ENCODE measurements at places on chromosomes 6 and 20.

DNA sequence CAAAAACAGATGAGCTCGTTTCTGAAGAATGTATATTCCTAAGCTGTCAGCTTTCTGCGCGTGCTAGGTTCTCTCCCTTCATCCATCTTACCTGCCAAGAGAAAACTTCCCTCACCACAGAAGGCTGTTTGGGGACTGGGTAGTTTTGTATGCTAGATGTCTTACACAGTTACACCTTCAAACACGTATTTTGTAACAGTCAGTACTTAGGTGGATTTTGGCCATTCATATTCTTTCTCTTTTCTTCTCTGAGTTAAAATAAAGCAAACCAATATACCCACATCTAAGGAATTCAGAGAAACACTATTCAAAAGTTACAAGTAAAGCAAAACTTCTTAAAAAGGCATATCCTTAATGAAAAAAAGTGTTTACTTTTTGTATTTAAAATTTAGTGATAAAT is 35.6 kb upstream of the PRDM1 start:
- DNase-seq = no peak

- DNase-seq = no peak
Measured at GRCh38 chr6:107047807-107048206, 19.8 kb downstream of the MTRES1 start.

DNA sequence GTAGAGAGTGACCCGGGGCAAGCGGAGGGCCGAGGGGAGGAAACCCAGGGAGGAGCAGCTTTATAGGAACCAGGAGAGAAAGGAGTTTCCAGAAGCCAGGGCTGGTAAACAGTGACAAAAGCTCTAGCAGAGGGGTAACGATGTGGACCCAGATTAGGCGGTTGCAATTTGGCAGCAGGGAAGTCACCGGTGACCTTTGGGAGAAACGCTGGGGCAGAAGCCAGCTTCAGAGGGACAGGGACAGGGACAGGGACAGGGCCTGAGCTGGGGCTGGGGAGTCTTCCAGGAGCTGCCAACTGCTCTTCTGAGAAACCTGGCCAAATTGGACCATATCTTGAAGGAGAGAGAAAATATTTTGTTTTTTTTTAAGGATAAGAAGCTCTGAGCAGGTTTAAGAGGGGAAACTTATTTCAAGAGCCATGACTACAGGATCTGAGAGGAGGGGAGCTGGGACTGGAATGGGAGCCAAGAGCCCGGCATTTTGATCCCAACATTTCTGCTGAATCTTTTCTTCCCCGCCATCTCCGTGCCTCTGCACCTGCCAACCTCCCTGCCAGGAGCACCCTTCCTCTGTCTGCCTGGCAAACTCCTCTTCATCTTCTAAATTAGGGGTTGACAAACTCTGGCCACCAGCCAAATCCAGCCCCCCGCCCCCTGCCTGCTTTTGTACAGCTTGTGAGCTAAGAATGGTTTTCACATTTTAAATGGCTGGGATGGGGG is 22.6 kb upstream of the PREX1 start:
- no peak for DNase-seq

DNA sequence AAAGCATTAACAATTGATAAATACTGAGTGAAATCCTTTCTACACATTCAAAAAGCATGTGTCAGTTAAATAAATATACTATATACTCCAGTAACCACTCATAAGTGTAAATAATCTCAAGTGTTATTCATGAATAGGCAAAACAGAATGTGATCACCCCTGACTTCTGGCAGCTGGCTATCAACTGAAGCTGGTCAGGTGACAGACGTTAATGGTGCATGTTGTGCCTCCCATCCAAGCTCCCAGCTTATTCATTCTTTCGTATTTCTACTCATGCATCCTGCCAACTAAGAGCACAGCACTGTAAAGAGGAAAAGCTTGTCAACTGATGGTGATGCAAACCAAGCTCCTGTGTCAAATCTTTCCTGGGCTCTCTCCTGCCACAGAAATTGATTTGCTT is 7.7 kb downstream of the PSMB1 start:
- peak; percentile 81 for DNase-seq

- peak; percentile 16 for DNase-seq
Measured at GRCh38 chr6:145241721-145242120, 493.6 kb downstream of the EPM2A start.

DNA sequence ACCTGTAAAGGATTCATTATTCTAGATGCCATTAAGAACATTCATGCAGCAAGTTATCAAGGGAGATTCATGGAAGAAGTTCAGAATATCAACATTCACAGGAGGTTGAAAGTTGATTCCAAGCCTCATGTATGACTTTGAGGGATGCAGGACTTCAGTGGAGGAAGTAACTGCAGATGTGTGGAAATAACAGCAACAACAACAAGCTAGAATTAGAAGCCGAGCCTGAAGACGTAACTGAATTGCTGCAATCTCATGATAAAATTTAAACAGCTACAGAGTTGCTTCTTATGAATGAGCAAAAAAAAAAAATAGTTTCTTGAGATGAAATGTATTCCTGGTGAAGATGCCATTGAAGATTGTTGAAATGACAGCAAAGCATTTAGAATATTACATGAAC is 73.3 kb upstream of the NXT1 start:
- DNase-seq = no peak

DNA sequence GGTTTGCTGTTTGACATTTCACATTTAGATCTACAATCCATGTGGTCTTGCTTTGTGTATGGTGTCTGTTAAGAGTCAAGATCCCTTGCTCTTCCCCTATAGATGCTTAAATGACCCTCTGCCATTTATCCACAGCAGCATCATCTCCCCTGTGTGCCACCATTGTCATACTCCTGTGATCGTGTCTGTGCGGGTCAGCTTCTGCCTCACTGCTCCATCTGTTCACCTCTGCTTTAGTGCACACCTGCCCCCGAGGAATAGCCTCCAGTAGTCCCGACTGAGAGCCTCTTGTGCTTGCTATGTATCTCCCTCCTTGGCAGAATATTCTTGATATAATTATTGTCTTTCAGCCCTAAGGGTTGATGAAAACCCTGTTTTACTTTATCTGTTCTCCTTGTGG is 551.2 kb downstream of the CDH26 start:
- DNase-seq = no peak

DNA sequence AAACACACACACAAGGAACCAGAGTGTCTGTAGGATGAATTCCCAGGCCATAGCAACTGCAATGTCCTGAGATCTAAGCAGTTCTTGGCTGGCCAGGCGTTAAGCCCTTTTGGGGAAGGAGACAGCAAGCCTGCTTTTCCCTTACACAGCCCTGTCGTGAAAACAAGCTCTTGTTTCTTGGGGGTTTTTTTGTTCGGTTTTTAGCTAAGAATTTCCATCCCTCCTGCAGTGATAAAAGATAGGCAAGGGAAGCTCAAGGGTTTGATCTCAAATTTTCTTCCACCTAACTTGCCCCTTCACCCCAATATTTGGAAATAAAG is 1.5 kb downstream of the TNFRSF21 start:
- peak; percentile 24 for DNase-seq

- no peak for DNase-seq
Measured at GRCh38 chr6:135176464-135176863, 4.6 kb upstream of the MYB start.

DNA sequence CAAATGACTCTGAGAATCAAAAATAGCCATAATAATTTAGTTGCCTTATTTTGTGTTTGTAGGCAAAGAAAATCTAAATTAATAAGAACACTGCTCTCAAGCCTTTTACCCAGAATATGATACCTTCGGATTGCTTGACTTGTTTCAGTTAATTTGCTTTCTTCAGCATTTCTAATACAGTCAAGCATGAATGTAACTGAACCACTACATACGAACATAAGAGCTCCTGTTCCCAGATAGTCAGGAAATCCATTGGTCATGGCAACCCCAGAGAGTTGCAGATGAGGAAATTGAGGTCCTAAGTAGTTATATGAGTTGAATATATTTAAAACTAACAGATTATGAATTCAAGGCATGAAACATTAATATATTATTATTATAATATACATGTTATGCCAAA is 2.9 kb downstream of the FRK start:
- no peak for DNase-seq

GRCh38 chr20:49496553-49497397 is 14.3 kb upstream of the KCNB1 start:
- DNase-seq = no peak

- peak; percentile 40 for DNase-seq
Measured at GRCh38 chr6:35148167-35148741, 7.1 kb upstream of the TCP11 start.

- DNase-seq = no peak
Measured at GRCh38 chr20:61045876-61046585, 206.0 kb upstream of the CDH4 start.

DNA sequence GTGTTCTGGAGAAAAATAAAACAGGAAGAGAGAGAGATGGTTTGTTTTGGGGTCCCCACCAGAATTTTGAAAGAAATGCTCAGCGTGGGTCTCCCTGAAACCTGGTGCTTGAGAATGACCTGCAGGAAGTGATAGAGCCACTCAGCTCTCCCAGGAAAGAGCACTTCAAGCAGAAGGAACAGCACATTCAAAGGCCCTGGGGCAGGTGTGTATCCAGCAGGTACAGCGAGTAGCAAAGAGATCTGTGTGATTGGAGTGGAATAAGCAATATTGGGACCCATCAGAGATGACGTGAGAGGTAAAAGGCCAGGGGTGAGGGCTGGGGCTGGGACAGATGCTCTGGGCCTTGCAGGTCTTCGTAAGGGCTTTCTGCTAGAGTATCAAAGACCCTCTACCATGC is 89.5 kb upstream of the CCDC167 start:
- no peak for DNase-seq

GRCh38 chr6:56953597-56954402 is 1.1 kb upstream of the BEND6 start:
- peak; percentile 42 for DNase-seq

DNA sequence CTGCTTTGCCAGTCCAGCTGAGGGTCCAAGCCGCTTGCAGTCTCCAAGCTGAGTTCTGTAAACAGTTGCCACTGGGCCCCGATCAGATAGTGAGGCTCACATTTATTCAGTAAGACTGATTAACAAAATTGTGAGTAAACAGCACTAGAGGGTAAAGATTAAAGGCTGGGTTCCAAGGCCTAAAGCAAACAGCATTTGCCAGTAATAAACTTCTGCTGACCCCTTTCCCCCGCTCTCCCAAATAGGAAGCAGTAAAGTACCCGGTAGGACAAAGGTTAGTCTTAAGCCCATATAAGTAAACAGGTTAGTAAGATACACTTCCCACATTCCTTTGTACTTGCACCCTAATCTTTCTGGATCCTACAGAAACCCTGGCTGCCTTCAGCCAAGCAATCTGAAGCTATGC is 181.8 kb downstream of the MEI4 start:
- DNase-seq = no peak

- peak; percentile 72 for DNase-seq
Measured at GRCh38 chr20:36808317-36809257, 35.0 kb upstream of the DSN1 start.

DNA sequence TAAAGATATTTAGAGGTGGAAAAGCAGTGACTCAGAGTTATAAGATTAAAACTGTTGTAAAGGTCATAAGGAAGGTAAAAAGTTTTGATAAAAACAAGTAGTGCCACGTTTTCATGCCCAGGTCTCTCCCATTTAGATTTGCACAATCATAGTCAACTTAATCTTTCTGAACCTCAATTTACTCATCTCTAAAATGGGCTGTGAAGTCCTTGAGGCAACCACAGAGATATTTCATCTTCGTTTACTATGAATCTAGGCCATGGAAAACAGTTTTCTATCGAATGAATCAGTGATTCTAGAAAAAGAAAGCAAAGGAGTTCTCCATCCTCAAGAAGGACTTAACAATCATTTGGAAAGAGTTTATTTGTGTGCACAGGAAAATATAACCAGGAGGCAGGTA is 190.2 kb downstream of the EDN1 start:
- DNase-seq = no peak

DNA sequence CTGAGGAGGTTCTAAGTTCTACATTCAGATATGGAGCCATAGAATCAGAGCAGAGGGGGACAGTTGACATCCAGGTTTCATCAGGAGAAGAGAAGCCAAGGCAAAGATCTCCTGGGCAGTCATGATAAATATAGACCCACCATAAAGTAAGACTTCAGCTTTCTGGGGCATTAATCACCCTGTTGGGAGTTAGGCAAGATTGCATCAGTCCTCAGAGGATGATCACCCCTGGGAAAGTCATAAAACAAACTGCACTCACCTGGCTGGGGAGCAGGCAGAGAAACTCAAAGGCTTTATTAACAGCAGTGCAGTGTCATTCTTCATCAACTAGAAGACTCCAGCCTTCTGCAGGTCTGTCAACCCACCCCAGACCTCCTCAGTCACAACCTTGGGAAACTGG is 301.3 kb upstream of the JARID2 start:
- peak; percentile 24 for DNase-seq

DNA sequence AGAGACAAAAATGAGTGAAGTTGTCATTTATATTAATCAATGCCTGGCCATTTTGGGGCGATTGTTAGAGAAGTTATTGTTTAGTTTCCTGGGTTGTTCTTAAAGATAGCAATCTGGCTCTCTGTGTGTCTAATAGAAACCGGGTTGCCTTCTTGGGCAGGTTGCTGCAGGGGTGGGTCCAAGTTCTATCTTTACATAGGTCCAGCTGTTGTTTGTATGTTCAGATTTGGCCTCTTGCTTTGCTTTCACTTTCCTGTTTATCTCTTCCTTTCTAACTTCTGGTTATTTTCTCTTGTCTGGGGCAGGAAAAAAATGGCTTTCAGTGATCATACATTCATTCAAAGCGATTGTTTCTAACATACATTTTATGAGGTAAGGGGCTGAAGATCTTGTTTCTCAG is 128.4 kb upstream of the NOX3 start:
- no peak for DNase-seq

DNA sequence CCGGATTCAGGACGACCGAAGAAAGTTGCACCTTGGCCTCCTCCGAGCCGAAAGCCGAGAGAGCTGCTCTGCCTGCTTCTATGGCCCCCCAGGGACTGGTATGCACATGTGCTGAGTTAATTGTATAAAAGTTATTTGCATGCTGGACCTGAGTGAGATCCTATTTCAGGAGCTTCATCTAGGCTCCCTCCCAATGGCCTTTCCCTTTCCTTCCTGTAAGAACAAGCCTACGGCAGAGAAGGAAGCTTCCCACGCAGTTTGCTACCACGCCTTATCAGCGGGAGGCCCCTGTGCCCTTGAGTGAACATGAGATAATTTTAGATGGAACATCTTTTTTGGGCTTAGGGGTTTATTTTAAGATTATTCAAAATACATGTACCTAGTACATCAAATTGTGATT is 65.9 kb downstream of the RIN2 start:
- no peak for DNase-seq

- DNase-seq = no peak
Measured at GRCh38 chr6:165060720-165061119, 248.7 kb downstream of the C6orf118 start.

- DNase-seq = peak; percentile 11
Measured at GRCh38 chr6:77341058-77341986, 122.0 kb downstream of the HTR1B start.
